ENCODE measurements at places on chromosomes 5 and 9. TPM values are rescaled to one million over a fixed set of nuclear protein-coding genes. Genes with fewer than 3 reads are reported as not detected.

DNA sequence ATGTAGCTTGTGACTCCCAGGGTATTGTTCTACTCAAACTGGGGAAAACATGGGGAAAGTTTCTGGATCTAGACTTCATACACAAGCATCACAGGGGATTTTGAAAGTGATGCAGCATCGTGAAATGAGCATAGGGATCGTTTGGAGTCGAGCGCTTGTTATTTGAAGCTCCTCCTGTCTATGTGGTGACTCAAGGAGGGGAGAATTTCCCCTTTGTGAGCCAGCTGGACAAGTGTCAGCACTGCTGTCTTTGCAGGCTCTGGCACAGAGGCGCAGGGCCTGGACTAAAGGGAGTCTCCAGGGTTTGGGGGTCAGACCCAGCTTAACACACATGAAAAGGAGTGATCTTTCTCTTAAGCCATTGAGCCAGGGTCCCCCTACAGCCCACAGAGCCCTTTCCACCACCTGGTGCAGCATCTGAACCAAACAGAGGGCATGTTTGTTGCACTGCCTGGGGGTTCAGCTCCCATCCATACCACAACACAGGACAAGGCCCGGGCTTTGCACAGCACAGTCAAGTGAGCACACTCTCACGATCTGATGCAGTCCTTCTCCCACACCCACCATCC lies 51.0 kb downstream of the IRF1 start:
- no peak overlapping the region for H3K4me3 ChIP-seq
- no peaks in the 10 kb centered on the region for H3K27me3 ChIP-seq
- no peak for DNase-seq
- peaks cover 26% of the 10 kb centered on the region for H3K4me1 ChIP-seq
- peak overlapping the region; percentile 31 for H3K27ac ChIP-seq

DNA sequence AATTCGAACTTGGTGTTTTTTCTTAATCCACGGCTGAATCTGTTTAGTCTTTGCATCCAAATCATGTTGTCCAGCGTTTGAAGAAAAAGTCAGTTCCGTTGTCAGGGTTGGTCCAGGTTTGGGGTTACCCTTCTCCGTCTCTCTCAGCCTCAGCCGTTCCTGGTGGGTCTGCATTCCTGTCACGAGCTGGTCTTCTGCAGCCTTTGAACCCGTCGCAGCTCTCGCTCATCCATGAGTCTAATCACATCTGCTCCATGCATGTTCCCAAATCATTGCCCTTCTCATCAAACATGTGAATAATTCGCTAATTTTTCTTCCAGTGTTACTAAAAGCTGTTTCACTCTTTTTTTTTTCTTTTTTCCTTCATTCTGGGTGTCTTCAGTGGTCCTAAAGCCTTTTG lies 39.0 kb upstream of the EXOC3 start:
- H3K4me1 ChIP-seq = peaks cover 36% of the 10 kb centered on the region
- H3K36me3 ChIP-seq = no peaks in the 10 kb centered on the region
- no peaks in the 10 kb centered on the region for H3K27me3 ChIP-seq
- peak; percentile 48 for DNase-seq

GRCh38 chr9:133852431-133852830 lies 114.3 kb upstream of the SARDH start:
- no peak for DNase-seq
- peaks cover 20% of the 10 kb centered on the region for H3K36me3 ChIP-seq
- peak overlapping the region; percentile 57 for H3K27ac ChIP-seq
- H3K4me1 ChIP-seq = peaks cover 38% of the 10 kb centered on the region
- H3K4me3 ChIP-seq = no peak overlapping the region
- no peaks in the 10 kb centered on the region for H3K27me3 ChIP-seq

GRCh38 chr9:93304574-93305496 lies 120.9 kb downstream of the WNK2 start:
- H3K4me1 ChIP-seq = peaks cover 6% of the 10 kb centered on the region
- no peak overlapping the region for H3K4me3 ChIP-seq
- DNase-seq = peak; percentile 72

DNA sequence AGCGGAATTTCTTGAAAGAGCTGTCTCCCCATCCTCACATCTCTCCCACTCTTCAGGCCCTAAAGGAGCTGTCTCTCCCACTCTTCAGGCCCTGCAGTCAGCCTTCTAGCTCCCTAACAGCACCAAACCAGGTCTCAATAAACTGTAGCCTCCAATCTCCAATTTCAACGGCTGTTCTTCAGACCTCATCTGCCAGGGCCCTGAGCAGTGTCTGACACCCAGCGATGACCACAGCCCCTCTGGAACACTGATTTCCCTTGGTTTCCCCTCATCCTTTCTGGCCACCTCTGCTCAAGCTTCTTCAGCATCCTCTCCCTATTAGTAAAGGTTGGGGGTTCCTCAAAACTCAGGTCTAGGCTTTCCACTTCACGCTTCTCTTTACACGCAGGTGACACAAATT lies 1.6 kb upstream of the P4HA2 start:
- H3K27ac ChIP-seq = peak overlapping the region; percentile 84

The ACOT12 gene
- total RNA-seq = 0.74 TPM

DNA sequence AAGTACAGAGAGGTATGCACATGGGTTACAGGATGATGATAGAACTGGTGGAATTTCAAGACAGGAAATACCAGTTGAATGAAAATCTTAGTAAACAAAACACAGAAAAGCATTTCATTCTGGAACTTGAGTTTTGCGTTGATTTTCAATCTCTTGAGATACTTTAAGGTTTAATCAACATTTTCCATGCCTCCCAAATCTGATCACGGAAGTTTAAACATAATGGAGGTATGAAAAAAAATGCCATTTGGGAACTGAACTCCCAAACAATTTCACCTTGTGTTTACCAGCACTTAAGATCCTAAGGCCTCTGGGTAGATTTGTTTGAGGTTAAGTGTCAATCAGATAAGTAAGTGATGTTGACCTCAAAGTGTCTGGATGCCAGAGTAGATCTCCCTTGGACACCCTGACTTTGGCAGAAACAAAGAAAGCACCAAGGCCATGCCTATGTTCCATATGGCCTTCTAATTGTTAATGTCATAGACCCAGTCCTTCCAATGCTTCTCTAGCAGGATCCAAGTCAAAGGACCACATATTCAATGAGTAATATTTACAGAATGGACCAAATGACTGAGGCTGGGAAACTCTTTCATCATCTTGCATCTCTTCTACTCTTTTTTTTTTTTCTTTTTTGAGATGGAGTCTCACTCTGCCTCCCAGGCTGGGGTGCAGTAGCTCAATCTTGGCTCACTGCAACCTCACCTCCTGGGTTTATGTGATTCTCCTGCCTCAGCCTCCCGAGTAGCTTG lies 216.9 kb downstream of the ARRDC3 start:
- H3K27me3 ChIP-seq = no peaks in the 10 kb centered on the region
- H3K36me3 ChIP-seq = no peaks in the 10 kb centered on the region
- no peak overlapping the region for H3K27ac ChIP-seq
- H3K4me1 ChIP-seq = peaks cover 21% of the 10 kb centered on the region
